ENCODE measurements at places on chromosomes 3 and 15. TPM values are rescaled to one million over a fixed set of nuclear protein-coding genes. Genes with fewer than 3 reads are reported as not detected.

Gene ITPKA
- 4.2 TPM for total RNA-seq

Gene BOC
- total RNA-seq: 0.43 TPM

Gene NMNAT3
- total RNA-seq: 6.1 TPM

Gene ATP1B3
- 109 TPM for total RNA-seq

Gene FOXL2
- not detected for total RNA-seq

Gene GPR176
- 0.30 TPM for total RNA-seq

Gene LINGO1
- not detected for total RNA-seq

Gene MST1R
- 1.2 TPM for total RNA-seq

Gene IQCH
- 2.1 TPM for total RNA-seq

GRCh38 chr3:179772297-179772696 lies 119.5 kb downstream of the USP13 start:
- H3K4me1 ChIP-seq: no peaks in the 10 kb centered on the region
- no peak overlapping the region for H3K27ac ChIP-seq
- no peaks in the 10 kb centered on the region for H3K27me3 ChIP-seq
- no peak for DNase-seq

DNA sequence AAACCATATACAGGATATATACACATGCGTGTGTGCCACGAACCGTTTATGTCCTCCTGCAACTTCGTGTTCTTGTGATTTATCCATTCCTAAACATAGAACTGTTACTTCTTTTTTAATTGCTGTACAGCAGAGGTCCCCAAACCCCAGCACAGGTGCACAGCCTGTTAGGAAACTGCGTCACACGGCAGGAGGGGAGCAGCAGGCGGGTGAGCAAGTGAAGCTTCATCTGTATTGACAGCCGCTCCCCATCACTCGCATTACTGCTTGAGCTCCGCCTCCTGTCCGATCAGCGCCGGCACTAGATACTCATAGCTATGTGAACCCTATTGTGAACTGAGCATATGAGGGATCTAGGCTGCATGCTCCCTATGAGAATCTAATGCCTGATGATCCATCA lies 34.9 kb upstream of the NRROS start:
- no peaks in the 10 kb centered on the region for H3K36me3 ChIP-seq
- DNase-seq: peak; percentile 81
- peaks cover 8% of the 10 kb centered on the region for H3K4me1 ChIP-seq
- H3K27me3 ChIP-seq: no peaks in the 10 kb centered on the region

- peaks cover 31% of the 10 kb centered on the region for H3K4me1 ChIP-seq
- no peak overlapping the region for H3K27ac ChIP-seq
- no peak for DNase-seq
- H3K36me3 ChIP-seq: no peaks in the 10 kb centered on the region
Observed at GRCh38 chr3:39196671-39197356, 4.4 kb upstream of the XIRP1 start.

DNA sequence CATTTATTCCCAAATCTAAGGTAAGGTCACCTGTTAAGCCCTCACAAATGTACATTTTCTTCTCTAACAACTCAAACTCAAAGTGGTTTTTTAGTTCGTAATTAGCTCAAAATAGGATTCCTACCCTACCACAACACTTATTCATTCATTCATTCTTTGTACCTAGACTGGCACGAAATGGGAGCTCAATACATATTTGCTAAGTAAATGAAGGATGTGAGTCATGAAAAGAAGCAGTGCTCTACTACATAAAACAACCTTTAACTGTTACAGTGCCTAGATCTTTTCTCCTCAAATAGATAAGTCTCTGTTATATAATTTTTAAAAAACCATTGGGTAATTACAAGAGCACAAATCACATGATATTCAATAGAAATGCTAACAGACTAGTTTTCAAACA lies 13.1 kb downstream of the RSL24D1 start:
- H3K27me3 ChIP-seq: no peaks in the 10 kb centered on the region
- H3K36me3 ChIP-seq: peaks cover 72% of the 10 kb centered on the region
- DNase-seq: no peak
- peaks cover 35% of the 10 kb centered on the region for H3K4me1 ChIP-seq

DNA sequence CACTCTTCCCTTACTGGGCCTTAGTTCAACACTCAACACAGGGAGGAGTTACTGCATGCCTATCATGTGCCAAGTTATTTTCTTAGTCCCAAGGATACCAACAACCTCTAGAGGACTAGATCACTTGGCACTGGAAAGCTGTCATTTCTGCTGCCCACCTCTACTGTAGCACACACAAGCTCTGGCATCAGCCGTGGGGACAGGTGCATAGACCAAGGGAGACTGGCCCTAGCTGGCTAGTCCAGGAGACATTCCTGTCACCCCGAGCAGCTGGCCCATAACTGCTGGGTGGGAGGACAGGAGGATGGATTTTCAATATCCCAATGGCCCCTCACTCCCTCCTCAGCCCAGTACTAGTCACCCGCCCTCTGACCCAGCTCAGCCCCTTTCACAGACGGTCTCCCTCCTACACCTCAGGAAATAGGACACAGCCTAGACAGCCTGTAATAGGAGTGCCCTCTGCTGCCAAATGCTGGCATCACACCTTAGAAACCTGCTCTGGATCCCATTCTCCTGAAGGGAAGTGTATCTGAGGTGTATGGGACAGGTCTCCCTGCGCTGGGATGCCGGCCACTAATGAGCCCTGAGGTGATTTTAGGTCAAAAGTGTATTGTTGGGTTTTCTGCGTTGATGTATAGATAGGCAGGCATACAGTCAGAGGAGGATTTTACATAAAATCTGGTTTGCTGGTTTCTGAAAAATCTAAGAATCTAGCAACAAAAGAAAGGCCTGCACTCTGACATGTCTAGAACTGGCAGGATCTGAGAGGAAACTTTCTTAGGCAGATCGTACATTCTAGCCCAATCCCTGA lies 3.4 kb upstream of the DZIP1L start:
- DNase-seq: peak; percentile 77
- H3K27ac ChIP-seq: no peak overlapping the region
- H3K36me3 ChIP-seq: no peaks in the 10 kb centered on the region
- no peak overlapping the region for H3K4me3 ChIP-seq

- H3K36me3 ChIP-seq: peaks cover 7% of the 10 kb centered on the region
- peaks cover 10% of the 10 kb centered on the region for H3K4me1 ChIP-seq
- no peaks in the 10 kb centered on the region for H3K27me3 ChIP-seq
Observed at GRCh38 chr3:47423548-47424145, 42.8 kb downstream of the PTPN23 start.

GRCh38 chr15:71880276-71880675 lies 69.9 kb downstream of the NR2E3 start:
- H3K36me3 ChIP-seq: peaks cover 13% of the 10 kb centered on the region
- no peaks in the 10 kb centered on the region for H3K27me3 ChIP-seq
- no peak overlapping the region for H3K27ac ChIP-seq

DNA sequence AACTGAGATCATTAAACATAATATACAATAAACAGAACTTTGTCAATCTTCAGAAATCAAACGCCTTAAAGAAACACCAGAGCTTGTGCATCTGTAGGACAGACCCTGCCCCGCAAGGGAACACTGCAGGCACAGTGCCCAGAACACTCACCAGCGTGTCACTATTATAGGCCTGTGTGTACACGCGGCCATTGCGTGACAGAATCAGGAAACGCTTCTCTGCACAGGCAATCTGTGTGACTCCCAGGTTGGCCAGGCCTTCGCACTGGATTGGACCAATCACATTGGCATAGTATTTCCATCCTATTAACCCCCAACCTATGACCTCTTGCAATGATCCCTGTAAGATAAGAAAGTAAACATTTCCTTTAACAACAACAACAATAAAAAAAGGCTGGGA lies 52.9 kb downstream of the HERC2 start:
- H3K4me3 ChIP-seq: no peak overlapping the region
- H3K27ac ChIP-seq: no peak overlapping the region
- H3K27me3 ChIP-seq: no peaks in the 10 kb centered on the region
- no peak for DNase-seq
- H3K36me3 ChIP-seq: peaks cover 37% of the 10 kb centered on the region

DNA sequence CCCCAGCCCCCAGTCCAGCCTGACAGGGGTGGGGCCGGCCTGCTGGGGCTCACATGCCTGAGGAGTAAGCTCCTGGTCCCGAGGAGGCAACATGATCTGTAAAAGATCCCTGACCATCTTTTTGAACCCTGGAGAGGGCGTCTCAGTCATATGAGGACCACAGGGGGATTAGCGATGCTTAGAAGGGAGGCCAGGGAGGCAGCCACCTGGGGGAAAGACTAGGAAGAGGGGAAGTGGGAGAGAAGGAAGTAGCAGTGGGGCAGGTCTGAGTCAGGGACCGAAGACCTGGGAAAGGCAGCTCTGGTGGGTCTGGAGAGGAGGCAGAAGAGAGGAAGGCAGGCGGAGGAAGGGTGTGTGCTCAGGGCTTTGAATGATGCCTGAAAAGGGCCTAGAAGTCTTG lies 18.9 kb downstream of the PIF1 start:
- H3K36me3 ChIP-seq: no peaks in the 10 kb centered on the region
- no peak overlapping the region for H3K27ac ChIP-seq
- DNase-seq: no peak
- H3K4me3 ChIP-seq: no peak overlapping the region

DNA sequence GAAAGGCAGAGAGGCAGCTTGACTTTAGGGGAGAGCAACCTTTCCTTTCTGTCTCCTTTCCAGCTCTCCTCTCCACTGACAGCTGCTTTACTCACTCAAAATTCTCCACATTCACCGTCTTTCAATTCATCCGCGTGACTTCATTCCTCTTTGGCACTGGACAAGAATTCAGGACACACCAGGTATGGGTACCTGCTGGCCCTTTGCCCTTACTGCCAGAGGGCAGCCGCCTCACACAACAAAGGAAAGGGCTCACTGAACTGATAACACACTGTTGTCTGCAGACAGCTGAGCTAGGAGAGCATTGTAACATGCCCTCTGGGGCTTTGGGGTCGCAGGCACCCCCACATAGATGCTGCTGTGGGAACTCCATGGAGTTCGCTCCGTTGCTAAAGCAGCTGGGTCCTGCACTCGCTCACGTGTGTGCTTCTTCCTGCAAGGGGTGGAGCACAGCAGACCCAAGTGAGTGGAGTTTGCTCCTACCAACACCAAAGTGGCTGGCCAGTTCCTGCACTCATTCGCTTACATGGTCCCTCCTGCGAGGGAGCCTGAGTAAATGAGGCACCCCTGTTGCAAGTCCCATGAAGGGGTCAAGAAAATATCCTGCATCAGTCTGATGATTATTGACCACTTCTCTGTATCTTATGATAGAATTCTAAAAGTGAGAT lies 79.0 kb upstream of the SGO1 start:
- no peaks in the 10 kb centered on the region for H3K4me1 ChIP-seq
- no peaks in the 10 kb centered on the region for H3K27me3 ChIP-seq
- H3K4me3 ChIP-seq: no peak overlapping the region
- H3K36me3 ChIP-seq: peaks cover 5% of the 10 kb centered on the region

- H3K27me3 ChIP-seq: no peaks in the 10 kb centered on the region
- no peak overlapping the region for H3K4me3 ChIP-seq
- H3K27ac ChIP-seq: peak overlapping the region; percentile 17
- peaks cover 14% of the 10 kb centered on the region for H3K4me1 ChIP-seq
- DNase-seq: no peak
Observed at GRCh38 chr15:58492661-58493397, 61.0 kb downstream of the LIPC start.

GRCh38 chr3:125684199-125684598 lies 88.9 kb upstream of the OSBPL11 start:
- peak; percentile 26 for DNase-seq
- peaks cover 6% of the 10 kb centered on the region for H3K27me3 ChIP-seq
- no peak overlapping the region for H3K27ac ChIP-seq

DNA sequence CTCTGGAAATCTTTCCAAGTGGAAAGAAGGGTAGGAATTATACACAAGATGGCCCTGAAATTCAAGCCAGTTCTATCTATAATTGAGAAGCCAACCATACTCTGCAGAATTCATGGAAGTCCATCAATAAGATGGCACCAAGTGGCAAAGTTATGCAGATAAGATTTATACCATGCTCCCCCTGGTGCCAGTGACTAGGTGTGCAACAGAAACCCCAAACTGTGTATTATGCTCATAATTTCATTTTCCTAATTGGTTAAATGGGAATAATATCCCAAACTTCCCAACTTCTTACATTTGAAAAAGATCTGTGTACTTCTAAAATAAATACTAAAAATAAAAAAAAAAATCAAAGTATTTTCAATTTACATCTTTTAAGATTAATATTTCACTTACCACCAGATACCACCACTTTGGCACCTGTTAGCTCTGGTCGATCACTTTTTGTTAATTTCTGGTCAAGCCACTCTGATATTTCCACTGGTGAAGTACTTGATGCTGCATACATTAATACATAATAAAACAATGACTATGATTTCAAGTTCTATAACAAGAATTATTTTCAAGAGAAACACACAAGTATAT lies 25.9 kb downstream of the ETFA start:
- no peak overlapping the region for H3K4me3 ChIP-seq
- H3K27ac ChIP-seq: no peak overlapping the region
- H3K4me1 ChIP-seq: peaks cover 20% of the 10 kb centered on the region
- H3K27me3 ChIP-seq: no peaks in the 10 kb centered on the region
- peak; percentile 16 for DNase-seq

DNA sequence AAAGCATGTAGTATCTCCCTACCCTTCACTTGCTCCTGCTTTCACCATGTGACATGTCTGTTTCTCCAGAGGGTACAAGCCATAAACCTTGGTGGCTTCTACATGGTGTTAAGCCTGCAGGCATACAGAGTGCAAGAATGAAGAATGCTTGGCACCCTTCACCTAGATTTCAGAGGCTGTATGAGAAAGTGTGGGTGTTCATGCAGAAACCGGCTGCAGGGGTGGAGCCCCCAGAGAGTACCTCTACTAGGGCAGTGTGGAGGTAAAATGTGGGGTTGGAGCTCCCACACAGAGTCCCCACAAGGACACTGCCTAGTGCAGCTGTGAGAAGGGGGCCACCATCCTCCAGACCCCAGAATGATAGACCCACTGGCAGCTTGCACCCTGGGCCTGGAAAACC lies 32.2 kb downstream of the SLC15A2 start:
- no peak for DNase-seq
- no peaks in the 10 kb centered on the region for H3K27me3 ChIP-seq
- peaks cover 6% of the 10 kb centered on the region for H3K36me3 ChIP-seq
- no peak overlapping the region for H3K4me3 ChIP-seq
- no peaks in the 10 kb centered on the region for H3K4me1 ChIP-seq

DNA sequence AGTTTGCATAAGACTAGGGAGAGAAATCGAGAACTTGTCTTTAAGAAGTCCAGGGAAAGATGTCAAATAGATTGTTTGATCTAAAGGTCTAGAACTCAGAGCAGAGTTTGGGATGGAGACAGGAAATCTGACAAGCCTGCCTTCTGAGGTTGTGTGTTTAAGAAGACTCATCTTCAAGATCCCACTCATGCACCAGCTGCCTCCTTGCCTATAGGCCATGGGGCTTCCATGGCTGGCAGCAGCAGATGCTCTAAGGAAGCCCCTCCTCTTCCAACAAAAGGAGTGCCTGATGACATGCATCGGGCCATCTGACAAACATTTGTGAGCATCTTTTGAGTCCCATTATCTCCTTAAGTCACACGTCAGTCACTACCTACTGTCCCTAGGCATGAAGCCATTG lies 47.4 kb downstream of the WNT5A start:
- no peak overlapping the region for H3K4me3 ChIP-seq
- no peak for DNase-seq
- H3K4me1 ChIP-seq: no peaks in the 10 kb centered on the region
- no peak overlapping the region for H3K27ac ChIP-seq

DNA sequence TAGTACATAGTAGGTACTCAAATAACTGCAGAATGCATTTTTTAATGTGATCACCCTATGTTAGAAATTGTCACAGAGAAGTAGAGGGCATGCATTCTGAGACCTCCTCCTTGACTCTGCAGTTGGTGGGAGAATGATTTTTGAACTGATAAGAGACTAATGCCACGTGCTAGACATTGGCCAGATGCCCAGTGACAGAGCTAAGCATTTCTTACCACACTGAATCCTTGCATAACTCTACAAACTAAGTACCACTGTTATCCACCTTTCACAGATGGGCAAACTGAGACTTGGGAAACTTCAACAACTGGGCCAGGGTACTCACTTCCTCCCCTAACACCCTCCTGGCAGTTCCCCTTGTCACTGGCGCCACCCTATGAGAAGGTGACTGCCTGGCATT lies 33.5 kb upstream of the SPATA12 start:
- no peak overlapping the region for H3K4me3 ChIP-seq
- no peak for DNase-seq
- no peak overlapping the region for H3K27ac ChIP-seq
- H3K4me1 ChIP-seq: no peaks in the 10 kb centered on the region

Measured in activated CD4-positive, alpha-beta T cell treated with anti-CD3 and anti-CD28 coated beads for 36 hours (primary cell).